Pancreas (tissue), 10 donors: ENCODE measurements at places on chromosomes 2 and 18. TPM values are rescaled to one million over a fixed set of nuclear protein-coding genes. Genes with fewer than 3 reads are reported as not detected.

DNA sequence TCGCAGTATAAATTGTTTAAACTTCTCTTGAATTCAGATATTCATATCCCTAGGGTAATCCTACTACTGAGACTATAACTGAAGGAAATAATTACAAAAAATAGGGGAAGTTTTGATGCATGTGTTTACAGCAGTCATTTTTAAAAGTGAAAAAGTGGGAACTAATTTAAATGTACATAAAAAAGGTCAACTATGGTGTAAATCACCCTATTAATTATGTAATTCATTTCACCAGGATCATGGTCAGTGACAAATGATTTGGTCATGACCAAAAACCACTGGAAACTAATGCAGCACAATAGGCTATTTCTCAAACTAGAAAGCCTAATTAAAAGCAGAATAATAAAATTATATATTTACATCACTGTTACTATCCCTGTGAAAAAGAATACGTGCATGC is 5.0 kb upstream of the CNGA3 start:
- H3K27me3 ChIP-seq: no peaks in the 10 kb centered on the region
- no peak overlapping the region for H3K4me3 ChIP-seq
- no peaks in the 10 kb centered on the region for H3K36me3 ChIP-seq
- H3K27ac ChIP-seq: no peak overlapping the region

DNA sequence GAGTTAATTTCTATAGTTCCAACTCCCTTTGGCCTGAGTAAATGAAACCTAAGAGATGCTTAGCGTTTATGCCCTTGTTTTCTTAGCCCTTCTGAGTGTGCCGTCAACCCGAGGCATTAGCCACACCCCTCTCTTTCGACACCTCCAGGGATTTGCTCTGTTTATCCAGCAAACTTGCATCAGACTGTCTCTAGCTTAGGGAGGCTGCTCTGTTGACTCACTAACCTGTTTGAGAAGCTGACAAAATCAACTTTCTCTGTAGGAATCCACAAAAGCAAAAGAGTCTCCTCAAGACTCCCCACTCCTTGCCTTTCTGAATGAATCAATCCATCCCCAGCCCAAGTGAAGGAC is 317.6 kb downstream of the TNS1 start:
- no peak overlapping the region for H3K4me3 ChIP-seq
- no peaks in the 10 kb centered on the region for H3K36me3 ChIP-seq
- no peak overlapping the region for H3K27ac ChIP-seq

GRCh38 chr18:74290794-74291471 is 830 bp downstream of the CYB5A start:
- no peaks in the 10 kb centered on the region for H3K36me3 ChIP-seq
- no peaks in the 10 kb centered on the region for H3K27me3 ChIP-seq
- peak; percentile 84 for DNase-seq
- H3K4me1 ChIP-seq: peaks cover 31% of the 10 kb centered on the region
- H3K4me3 ChIP-seq: peak overlapping the region; percentile 93
- H3K27ac ChIP-seq: peak overlapping the region; percentile 79

DNA sequence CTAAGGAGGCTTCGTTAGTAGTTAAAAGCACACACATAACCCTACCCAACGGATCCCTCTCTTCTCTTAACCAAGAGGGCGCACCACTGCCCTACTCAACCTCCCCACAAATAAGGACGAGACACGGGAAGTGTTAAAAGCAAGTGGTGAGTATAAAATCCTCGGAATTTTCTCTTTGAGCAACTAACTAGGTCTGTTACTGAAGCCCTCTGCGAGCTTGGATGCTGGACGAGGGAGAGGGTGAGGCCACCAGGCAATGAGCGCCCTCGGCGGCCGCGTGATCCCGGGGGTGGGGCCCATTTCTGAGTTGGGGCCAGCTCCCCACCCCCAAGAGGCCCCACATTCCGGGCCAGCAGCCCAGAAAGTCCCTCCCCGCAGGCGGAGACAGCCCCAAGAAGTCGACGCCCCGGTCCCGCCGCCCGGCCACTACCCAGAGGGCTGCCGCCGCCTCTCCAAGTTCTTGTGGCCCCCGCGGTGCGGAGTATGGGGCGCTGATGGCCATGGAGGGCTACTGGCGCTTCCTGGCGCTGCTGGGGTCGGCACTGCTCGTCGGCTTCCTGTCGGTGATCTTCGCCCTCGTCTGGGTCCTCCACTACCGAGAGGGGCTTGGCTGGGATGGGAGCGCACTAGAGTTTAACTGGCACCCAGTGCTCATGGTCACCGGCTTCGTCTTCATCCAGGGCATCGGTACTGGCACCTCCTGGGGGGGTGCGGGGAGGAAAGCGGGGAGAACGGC is at the start of gene CYBRD1:
TSS of gene CYBRD1 (plus strand) at position 423 of the 736 bp plus-strand sequence. CDS start at position 495, 72 bp downstream.
- peak; percentile 9 for DNase-seq
- H3K4me1 ChIP-seq: no peaks in the 10 kb centered on the region
- H3K27me3 ChIP-seq: no peaks in the 10 kb centered on the region
- peak within 1 kb of the TSS; percentile 26 for H3K4me3 ChIP-seq

The MAL gene
- polyA plus RNA-seq: 1.9 TPM

GRCh38 chr2:160408959-160409291 is 84.7 kb downstream of the RBMS1 start:
- H3K36me3 ChIP-seq: no peaks in the 10 kb centered on the region
- H3K27me3 ChIP-seq: no peaks in the 10 kb centered on the region
- no peak overlapping the region for H3K4me3 ChIP-seq
- no peak overlapping the region for H3K27ac ChIP-seq
- DNase-seq: no peak

The ARHGAP28 gene
- polyA plus RNA-seq: 0.91 TPM

The SERPINB12 gene
- not detected for polyA plus RNA-seq

DNA sequence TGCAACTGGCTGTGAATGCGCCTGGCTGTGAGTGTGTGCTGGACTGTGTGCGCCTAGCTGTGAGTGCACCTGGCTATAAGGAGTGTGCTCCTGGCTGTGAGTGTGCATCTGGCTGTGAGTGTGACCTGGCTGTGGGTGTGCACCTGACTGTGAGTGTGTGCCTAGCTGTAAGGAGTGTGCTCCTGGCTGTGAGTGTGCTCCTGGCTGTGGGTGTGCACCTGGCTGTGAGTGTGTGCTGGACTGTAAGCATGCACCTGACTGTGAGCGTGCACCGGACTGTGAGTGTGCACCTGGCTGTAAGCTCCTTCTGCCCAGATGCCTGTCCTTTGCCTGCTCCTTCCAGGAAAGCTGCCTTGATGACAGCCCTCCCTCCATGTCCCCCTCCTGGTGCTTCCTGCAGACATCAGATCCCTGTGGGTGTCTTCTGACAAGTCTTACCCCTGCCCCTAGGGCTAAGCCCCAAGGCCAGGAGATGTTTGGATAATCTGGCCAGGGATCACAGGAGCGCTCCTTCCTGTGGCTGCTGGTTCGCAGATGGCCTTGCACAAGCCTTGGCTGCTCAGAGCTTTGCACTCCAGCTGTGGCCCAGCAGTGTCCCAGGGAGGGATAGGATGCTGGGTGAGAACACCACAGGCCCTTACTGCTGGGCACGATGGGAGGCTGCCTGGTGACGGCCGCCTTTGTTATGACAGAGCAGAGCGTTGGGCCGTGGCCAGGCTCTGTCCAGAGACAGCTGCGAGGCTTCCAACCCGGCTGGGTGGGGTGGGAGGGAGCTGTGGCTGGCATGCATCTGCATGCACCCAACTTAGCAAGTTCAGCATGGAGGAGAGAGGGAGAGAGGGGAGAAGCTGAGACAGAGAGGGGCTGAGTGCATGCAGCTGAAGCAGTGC is 89.9 kb downstream of the GLI2 start:
- no peaks in the 10 kb centered on the region for H3K36me3 ChIP-seq
- H3K4me3 ChIP-seq: no peak overlapping the region
- no peaks in the 10 kb centered on the region for H3K4me1 ChIP-seq
- no peak for DNase-seq
- no peak overlapping the region for H3K27ac ChIP-seq
- H3K27me3 ChIP-seq: no peaks in the 10 kb centered on the region

DNA sequence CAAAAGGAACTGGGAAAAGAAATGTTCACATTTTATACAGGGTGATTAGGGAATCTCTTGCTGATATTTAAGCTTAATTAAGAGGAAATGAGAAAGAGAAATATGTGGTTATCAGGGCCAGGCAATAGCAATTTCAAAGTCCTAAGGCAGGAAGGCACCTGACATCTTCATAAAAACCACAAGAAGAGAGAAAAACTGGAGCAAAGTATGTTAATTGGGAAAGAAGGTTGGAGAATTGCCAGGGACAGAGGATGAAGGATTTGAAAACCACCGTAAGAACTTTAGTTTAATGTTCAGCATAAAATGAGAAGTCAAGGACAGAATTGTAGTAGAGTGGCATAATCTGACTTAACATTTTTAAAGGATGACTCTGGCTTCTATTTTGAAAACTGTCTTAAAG is 691.8 kb upstream of the NRXN1 start:
- no peaks in the 10 kb centered on the region for H3K4me1 ChIP-seq
- no peaks in the 10 kb centered on the region for H3K27me3 ChIP-seq
- no peaks in the 10 kb centered on the region for H3K36me3 ChIP-seq
- DNase-seq: no peak
- no peak overlapping the region for H3K27ac ChIP-seq

- no peaks in the 10 kb centered on the region for H3K36me3 ChIP-seq
- H3K4me3 ChIP-seq: no peak overlapping the region
- no peak for DNase-seq
- no peaks in the 10 kb centered on the region for H3K4me1 ChIP-seq
Observed at GRCh38 chr18:28729321-28729720, 552.4 kb upstream of the CDH2 start.

DNA sequence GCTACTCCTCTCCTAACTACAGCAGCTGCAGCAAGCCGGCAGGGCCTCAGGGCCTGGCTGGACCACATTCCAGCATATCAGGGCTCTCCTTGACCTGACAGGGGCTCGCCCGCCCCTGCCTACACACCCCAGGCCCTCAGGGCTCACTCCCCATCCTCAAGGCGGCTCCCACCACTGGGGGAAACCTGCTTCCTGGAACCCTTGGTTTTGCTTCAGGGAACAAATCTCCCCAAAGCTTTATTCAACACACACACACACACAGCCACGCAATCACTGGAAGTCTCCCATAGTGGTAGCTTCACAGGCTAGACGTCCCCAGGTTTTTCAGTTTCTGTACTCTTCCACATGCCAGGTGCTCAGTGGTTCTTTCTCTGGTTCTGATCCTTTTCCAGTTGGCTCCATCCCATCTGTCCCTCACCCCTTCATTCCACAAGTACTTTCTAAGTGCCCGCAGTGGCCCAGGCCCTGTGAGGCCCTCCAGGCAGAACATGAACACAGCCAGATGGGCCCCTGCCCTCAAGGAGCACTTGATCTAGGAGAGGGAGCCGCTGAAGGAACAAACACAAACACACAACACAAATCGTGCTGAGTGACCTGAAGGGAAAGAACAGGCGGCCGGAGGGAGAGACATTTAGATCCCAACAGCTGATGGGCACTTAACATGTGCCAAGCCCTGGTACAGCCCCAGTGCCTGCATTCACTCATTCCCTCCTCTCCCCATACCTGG is 51.1 kb downstream of the TNS1 start:
- peaks cover 26% of the 10 kb centered on the region for H3K4me1 ChIP-seq
- H3K36me3 ChIP-seq: no peaks in the 10 kb centered on the region
- no peak for DNase-seq
- no peaks in the 10 kb centered on the region for H3K27me3 ChIP-seq
- H3K27ac ChIP-seq: no peak overlapping the region

GRCh38 chr18:57198073-57198472 is 51.2 kb downstream of the BOD1L2 start:
- no peak overlapping the region for H3K27ac ChIP-seq
- no peaks in the 10 kb centered on the region for H3K4me1 ChIP-seq
- no peak for DNase-seq
- H3K27me3 ChIP-seq: no peaks in the 10 kb centered on the region
- no peaks in the 10 kb centered on the region for H3K36me3 ChIP-seq

DNA sequence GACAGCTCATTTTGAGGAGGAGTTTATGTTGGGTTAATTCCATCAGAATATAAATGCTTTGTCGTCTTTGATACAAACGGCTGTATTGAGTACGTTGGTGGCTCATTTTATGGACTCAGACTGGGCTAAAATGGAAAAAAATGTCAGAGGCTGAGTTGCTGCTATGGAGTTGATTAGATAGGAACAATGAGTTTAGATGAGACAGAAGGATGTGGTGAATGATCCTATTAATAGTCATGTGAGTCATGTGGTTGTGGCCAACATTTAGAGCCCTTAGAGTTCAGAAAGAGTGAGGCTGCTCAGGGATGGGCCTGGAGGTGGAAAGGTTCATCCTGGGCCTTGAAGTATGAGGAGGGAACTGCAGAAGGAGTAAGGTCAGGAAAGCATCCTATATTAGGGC is 434.2 kb downstream of the MEIS1 start:
- H3K4me3 ChIP-seq: no peak overlapping the region
- no peaks in the 10 kb centered on the region for H3K36me3 ChIP-seq
- no peak for DNase-seq
- no peaks in the 10 kb centered on the region for H3K27me3 ChIP-seq
- H3K27ac ChIP-seq: no peak overlapping the region

DNA sequence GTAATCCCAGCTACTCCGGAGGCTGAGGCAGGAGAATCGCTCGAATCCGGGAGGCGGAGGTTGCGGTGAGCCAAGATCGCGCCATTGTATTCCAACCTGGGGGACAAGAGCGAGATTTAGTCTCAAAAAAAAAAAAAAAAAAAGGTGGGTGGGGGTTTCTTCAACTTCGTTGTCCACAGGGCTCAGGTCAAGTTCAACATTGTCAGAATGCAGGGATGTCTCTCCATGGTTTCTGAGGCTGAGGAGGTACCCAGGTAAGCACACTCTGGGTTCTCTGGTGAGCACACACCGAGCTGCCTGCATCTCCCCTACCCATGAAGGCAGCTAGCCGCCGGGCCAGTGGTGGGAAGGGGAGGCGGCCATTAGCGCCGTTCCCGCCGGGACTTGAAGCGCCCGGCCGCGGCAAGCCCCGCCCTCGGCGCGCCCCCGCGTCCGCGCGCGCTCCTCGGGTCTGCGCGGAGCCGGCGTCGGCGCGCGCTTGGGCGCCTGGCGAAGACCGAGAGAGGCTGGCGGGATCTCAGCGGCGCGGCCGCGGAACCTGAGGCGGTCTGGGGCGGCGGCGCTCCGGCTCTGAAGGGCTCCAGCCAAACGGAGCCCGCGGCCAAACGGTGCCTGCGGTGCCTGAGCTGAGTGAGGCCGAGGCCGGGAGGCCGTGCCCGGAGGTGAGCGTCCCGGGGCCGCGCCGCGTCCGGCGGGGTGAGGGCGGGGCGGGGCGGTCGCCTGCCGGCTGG is at the start of gene UBXN2A:
TSS of gene UBXN2A (plus strand) at position 477 of the 731 bp plus-strand sequence. CDS start 17,852 bp downstream, outside the sequence.
- H3K4me3 ChIP-seq: peak within 1 kb of the TSS; percentile 84
- H3K27me3 ChIP-seq: no peaks in the 10 kb centered on the region
- peak within 1 kb of the TSS; percentile 90 for H3K27ac ChIP-seq
- H3K4me1 ChIP-seq: no peaks in the 10 kb centered on the region

DNA sequence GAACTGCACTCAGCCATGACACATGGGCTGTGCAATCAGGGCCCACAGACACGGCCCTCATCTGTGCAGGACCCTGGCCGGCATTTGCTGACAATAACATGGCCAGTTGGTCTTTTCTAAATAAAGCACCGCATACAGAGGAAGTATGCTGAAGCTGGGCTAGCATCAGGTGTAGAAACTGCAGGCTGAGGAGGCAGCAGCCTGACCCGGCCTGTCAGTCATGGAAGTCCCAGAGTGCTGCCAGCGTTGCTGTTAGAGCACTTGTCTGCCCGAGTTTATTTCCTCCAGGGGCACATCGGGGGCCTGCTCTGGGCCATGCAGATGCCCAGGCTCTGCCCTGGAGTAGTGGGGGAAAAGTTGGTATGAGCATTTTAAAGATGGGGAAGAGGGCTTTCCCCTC is 4.1 kb upstream of the PTPN18 start:
- no peak overlapping the region for H3K4me3 ChIP-seq
- H3K36me3 ChIP-seq: peaks cover 5% of the 10 kb centered on the region
- DNase-seq: no peak
- H3K27ac ChIP-seq: no peak overlapping the region
- H3K4me1 ChIP-seq: peaks cover 21% of the 10 kb centered on the region
- H3K27me3 ChIP-seq: no peaks in the 10 kb centered on the region

The GREB1 gene
- 6.8 TPM for polyA plus RNA-seq
